ENCODE measurements at places on chromosomes 1 and 21.
A peak's percentile ranks its signal among the peaks of the same experiment; 100 is the strongest.

- no peak for DNase-seq
Observed at GRCh38 chr1:9037476-9038337, 11.5 kb upstream of the SLC2A7 start.

DNA sequence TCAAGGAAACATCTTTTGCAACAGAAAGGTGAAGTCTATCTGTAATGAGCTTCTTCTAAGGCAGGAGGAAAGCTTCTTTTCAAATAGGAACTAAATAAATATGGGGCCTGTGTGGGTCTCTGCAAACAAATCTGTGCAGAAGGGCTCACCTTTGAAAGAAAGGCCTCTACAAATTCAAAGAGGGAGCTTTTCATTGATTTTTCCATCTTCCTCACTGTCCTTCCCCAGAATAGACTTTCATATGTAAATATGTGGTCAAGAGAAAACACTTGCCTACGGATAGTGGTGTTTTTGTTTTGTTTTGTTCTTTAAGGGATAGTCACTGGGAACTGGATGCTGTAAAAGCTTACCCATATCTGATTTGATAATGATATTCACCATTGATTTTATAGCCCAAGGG, 223.4 kb downstream of the DSCAM start:
- DNase-seq, result no peak

GRCh38 chr1:152519851-152520250, 5.6 kb downstream of the CRCT1 start:
- no peak for DNase-seq

DNA sequence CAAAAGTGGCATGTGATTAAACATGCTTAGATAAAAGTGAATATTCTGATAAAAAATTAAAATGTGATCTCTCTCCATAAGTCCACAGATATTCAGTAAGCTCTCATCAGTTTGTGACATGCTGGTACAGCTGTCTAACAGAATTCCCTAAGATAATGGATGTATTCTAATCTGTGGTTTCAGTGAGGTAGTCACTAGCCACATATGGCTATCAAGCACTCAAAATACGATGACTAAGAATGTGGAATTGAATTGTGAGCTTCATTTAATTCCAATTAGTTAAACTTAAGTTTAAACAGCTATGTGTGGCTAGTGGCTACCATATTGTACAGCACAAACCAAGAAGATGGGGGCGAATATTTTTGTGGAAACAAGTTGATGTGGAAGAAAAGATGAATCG, 4.1 kb upstream of the REG4 start:
- no peak for DNase-seq

- no peak for DNase-seq
Observed at GRCh38 chr1:167714098-167714438, 7.7 kb upstream of the MPZL1 start.

GRCh38 chr1:13908128-13908527, 208.1 kb downstream of the PRDM2 start:
- DNase-seq, result no peak

- peak; percentile 65 for DNase-seq
Observed at GRCh38 chr21:16420031-16420724, 690.4 kb downstream of the USP25 start.

GRCh38 chr21:41976611-41977010, 22.8 kb upstream of the C2CD2 start:
- DNase-seq, result no peak

GRCh38 chr1:109225308-109225707, 11.6 kb downstream of the SARS1 start:
- no peak for DNase-seq

- no peak for DNase-seq
Observed at GRCh38 chr1:226457307-226457712, 49.4 kb upstream of the PARP1 start.

DNA sequence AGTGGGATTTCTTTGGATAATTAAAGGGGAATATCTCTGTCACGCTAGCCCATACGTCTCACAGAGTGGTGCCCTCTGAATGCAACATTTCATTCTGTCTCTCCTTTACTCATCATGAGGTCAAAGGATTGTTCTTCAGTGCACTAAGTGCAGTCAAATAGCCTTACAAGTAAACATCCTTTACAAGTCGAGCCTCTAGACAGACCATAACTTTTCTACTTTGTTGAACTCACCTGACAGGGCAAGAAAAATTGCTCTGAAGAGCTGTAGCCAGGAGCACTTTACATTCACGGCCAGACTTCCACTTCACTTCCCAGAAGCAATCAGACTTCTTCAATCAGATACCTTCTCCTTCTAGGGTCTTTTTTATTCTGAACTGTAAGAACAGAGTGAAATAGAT, 768.0 kb upstream of the TMPRSS15 start:
- no peak for DNase-seq

GRCh38 chr1:160163615-160164014, 12.2 kb downstream of the ATP1A4 start:
- DNase-seq, result no peak

DNA sequence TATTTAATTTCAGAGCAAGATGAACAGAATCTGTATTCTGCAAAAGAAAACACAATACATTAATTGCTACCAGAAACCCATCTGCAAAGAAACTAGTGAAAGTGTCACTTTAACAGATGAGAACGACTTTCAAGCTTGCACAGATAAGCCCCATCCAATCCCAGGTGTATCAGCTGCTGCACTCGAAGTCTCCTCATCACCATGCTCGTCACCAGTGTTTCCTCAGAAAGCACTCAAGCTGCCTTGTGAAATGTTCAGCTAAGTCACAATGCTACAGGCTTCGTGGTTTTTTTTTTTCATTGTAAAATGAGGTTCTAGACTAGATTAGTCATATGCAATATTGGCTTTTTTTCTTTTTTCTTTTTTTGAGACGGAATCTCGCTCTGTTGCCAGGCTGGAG, 3.3 kb upstream of the TOMM20 start:
- DNase-seq, result no peak

- DNase-seq, result no peak
Observed at GRCh38 chr1:52668711-52669110, 29.4 kb downstream of the COA7 start.

DNA sequence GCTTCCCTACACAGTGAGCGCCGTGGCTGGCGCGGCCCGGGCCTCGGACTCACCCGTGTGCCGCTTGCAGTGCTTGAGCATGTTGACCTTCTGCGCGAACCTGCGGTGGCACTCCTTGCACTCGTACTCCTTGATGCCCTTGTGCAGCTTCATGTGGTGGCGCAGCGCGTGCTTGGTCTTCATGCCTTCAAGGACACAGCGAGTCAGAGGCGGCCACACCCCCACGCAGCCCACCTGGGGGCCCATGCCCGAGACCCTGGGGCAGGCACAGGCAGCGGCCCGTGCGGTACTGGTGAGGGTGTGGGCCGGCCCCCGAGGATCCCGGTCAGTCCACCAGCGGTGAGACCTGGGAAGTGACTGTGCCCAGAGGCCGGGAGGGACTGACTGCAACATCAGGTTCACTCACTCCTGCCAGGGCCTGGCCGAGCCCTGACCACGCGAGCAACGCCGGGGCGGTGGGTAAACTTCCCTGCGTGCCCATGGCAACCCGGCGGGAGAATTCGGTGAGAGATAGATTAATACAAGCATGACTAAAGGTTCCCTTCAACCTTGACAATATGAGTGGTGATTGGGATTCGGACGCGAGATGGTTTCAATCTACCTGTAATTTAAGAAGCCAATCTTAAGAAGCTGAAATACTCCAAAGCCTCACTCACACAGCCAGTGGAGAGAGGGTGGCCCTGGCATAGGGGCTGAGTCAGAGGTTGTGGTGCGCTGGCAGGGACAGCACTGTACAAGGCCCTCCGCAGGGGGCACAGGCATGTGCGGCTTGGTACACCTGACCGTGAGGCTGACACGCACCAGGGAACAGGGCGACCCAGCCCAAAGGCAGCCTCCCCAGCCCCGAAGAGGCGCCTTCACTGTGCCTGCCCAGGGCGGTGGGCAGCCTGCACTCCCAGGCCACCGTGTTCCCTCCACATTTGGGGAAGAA, 49.1 kb upstream of the RIPK4 start:
- DNase-seq, result no peak

DNA sequence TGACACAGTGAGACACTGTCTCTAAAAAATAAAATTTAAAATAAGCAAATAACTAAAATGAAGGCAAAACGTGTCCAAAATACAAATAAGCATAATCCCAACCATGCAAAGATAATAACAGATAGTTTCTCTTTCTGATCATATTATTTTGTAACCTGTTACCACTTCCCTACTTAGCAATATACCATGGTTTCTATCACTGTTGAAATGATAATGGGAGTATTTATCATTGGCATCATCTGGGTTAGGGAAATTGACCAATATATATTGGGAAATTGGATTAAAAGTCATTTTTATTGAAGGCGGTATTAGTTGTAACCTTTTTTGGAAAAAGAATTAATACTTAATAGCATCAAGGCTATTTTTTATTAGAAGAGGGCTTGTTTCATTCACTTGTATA, 47.0 kb downstream of the USP25 start:
- DNase-seq, result no peak

- peak; percentile 31 for DNase-seq
Observed at GRCh38 chr1:211326528-211327345, at the start of gene TRAF5. Gene TRAF5, plus strand, starts transcription at chr1:211326833. Its CDS starts 26,407 bp downstream, at chr1:211353240.

DNA sequence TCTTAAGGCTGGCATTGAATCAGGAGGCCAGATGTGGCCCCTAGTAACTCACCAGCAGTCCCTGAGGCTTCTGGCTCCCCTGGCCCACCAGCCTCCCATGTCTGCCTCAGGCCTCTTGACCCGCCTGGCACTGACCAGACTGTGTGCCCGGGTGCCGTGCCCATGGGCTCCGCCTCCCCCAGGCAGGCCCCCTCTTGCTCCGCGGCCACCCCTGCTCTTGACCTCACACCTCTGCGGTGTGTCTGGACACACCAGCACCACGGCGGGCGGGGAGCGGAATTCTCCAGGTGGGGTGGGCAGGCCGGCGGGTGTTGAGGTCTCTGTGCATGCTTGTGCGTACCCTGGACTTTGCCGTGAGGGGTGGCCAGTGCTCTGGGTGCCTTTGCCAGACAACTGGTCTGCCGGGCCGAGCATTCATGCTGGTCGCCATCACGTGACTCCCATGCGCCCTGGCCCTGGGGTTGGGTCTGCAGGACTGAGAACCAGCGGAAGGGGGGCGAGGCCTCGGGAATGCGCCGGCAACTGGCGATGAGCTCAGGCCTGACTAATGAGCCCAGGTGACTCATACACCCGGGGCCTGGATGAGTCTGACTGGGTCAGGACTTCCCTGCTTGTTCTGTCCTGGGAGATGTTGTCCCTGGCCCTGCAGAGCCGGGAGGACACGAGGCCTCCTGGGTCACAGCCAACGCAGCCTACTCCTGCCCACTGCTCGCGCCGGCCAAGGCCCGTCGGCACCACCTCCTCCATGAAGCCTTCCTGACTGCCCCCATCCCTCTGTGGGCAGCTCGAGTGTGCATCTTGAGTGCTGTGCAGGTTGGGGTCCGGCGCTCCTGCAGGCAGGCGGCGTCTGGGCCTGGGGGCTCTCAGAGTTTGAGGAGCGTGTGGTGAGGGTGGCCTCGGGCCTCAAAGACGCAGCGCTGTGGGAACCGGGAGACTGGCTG, 22.6 kb downstream of the COL18A1 start:
- no peak for DNase-seq

DNA sequence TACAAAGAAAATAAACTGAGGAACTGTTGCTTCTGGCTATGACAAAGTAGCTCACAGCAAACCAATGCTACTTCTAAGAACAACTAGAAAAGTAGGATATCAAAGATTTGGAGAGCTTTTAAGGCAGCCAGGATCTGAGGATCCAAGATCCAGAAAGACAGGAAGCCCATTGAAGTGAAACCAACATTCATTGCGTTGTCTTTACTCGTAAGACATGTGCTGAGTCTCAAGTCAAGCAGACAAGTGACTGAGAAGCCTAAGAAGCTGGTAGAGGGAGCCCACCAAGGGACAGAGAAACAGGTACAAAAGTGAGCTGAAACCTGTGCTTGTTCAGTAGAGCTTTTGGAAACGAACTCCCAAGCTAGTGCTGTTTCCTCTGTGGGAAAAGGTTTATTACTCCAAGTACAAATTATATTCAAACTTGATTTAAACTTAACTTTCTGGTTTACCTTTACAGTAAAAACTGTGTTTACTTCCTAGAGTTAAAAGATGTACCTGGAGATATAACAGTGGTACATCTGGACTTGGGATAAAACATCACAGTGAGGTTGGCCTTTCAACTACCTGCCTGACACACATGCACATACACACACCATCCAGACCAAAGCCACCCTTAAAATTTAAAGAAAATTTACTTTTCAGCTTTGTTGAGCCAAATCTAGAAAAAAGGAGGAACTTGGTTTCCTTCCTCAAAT, 41.2 kb downstream of the NME7 start:
- DNase-seq, result no peak

DNA sequence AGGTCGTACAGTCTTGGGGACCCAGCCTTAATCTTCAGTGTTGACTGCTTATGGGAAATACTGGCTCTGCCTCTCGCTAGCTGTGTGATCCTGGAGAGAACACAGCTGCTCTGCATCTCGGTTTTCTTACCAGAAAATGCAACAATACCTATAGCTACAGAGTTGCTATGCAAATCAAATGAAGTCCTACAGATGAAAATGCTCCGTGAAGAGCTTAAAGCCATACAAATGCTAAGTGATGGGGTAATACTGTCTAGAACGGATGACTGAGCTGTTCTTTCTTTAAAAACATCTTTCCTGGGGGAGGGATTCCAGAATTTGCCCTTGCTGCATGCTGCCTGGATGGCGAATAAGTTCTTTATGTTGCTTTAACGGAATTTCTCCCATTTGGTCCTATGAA, 132.0 kb downstream of the ZBTB18 start:
- DNase-seq, result no peak

DNA sequence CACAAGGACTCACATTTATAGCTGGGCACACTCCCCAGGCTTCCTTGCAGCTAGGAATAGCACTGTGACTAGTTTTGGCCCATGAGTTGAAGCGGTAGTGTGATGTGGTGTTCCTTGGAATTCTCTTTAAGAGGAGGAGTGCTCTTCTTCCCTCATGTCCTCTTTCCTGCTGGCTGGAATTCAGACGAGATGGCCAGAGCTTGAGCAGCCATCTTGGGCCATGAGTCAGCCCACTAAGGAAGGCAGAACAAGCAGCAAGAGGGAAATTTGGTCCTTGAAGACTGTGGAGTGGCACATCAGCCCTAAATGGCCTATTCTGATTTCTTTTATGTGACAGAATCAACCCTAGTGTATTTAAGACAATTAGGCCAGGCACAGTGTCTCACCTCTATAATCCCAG, 20.0 kb downstream of the HTR6 start:
- DNase-seq, result no peak

- DNase-seq, result no peak
Observed at GRCh38 chr1:58683519-58683918, 16.3 kb downstream of the MYSM1 start.
